ENCODE measurements at places on chromosomes 1 and 21.

DNA sequence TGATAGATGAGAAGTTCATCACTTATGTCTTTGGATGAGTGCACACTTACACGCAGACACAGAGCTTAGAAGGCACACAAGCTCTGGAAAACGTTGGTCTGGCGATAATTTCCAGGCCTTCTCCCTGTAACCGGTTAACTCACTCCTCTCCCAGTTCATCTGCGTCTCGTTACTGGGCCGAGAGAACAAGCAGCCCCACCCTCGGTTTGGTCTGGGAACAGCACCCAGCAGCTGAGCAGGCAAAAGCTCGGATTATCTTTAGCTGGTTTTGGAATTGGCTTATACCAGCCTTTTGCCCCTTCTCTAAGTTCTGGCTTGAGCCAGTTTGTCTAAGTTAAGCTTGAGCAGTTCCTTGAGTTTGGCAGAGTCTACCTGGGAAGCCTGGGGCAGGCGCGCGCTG is 27.3 kb upstream of the COL6A1 start:
- DNase-seq = no peak
- H3K27me3 ChIP-seq = peaks cover 22% of the 10 kb centered on the region
- no peaks in the 10 kb centered on the region for H3K36me3 ChIP-seq

GRCh38 chr1:210828996-210829596 is 304.9 kb downstream of the KCNH1 start:
- H3K27me3 ChIP-seq = peaks cover 4% of the 10 kb centered on the region
- DNase-seq = no peak
- H3K36me3 ChIP-seq = no peaks in the 10 kb centered on the region
- H3K27ac ChIP-seq = no peak overlapping the region
- H3K4me3 ChIP-seq = no peak overlapping the region
- H3K4me1 ChIP-seq = no peaks in the 10 kb centered on the region

DNA sequence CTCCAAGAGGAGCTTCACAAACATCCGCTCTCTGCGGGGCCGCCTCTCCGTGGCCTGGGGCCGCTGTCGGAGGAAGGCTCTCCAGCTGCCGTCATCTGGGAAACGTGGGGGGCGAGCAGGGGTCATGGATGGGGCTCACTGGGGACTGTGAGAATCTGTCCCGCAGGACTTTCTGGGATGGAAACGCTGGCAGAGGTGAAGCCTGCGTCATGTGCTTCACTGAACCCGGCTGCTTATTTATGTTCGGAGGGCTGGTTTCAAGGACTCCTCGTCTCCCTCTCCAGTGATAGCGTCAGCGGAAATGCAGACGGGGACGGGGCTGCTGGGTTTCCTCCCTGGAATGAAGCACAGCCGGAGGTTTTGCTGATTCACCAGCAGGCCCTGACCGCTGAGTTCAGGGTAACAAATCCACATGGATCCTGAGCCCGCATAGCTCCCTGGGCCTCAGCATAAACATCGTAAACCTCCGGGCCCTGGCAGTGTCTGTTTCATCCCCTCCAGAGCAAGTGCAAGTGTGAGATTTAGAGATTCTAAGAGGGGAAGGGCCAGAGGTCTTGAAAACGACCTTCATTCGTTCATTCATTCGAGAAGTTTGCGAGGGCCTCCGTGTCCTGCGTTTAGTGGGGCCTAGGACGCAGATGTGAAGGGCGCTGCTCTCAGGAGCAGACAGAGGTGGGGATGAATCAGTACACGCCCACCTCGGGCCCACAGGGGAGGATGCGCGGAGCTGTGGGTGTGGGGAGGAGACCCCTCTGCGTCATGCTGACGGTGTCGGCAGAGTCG is 7.0 kb upstream of the POFUT2 start:
- peaks cover 15% of the 10 kb centered on the region for H3K4me1 ChIP-seq
- H3K27ac ChIP-seq = no peak overlapping the region
- H3K27me3 ChIP-seq = no peaks in the 10 kb centered on the region
- no peaks in the 10 kb centered on the region for H3K36me3 ChIP-seq

- peaks cover 53% of the 10 kb centered on the region for H3K36me3 ChIP-seq
- no peak overlapping the region for H3K4me3 ChIP-seq
- DNase-seq = no peak
- no peak overlapping the region for H3K27ac ChIP-seq
- no peaks in the 10 kb centered on the region for H3K4me1 ChIP-seq
Measured at GRCh38 chr1:202329891-202330290, 11.8 kb downstream of the UBE2T start.

DNA sequence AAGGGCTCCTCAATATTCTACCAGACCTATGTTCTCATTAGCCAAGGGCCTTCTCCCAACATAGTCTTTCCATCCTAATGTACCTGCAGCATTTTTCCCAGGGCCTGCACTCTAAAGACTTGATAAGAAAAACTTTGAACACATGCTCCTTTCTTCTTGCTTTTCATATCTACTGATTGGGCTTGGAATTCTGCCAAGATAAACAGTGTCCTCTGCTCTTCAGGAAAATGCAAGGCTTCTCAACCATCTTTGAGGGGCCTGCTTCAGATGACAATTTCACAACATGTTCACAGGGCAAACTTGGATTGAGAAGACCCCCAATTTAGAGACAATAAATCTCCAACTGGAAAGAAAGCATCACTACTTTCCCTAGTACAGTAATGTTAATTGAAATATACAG is 25.8 kb upstream of the PPT1 start:
- no peak for DNase-seq
- H3K36me3 ChIP-seq = no peaks in the 10 kb centered on the region
- no peak overlapping the region for H3K27ac ChIP-seq

- no peaks in the 10 kb centered on the region for H3K36me3 ChIP-seq
- DNase-seq = no peak
- H3K4me1 ChIP-seq = no peaks in the 10 kb centered on the region
- H3K27ac ChIP-seq = no peak overlapping the region
Measured at GRCh38 chr1:22913421-22914141, 59.1 kb downstream of the LACTBL1 start.

DNA sequence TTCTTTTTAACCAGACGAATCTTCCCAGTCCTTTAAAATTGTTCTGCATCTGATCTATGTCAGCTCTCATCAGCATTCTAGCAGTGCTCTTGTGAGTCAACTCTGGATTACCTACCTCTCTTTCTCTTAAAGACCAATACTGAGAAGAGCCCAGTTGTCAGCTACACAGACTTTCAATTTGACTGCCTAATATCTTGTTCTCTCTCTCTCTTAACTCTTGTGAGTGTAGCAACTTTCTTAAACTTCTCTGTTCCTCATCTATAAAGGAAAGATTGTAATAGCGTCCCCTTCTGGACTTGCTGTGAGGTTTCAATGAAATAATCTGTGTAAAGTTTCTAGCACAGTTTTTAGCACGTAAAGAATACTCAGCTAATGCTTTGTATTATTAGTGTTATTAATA is 499.3 kb upstream of the ADAMTS5 start:
- H3K4me3 ChIP-seq = no peak overlapping the region
- no peak for DNase-seq
- H3K27ac ChIP-seq = no peak overlapping the region
- H3K36me3 ChIP-seq = no peaks in the 10 kb centered on the region
- H3K27me3 ChIP-seq = no peaks in the 10 kb centered on the region

DNA sequence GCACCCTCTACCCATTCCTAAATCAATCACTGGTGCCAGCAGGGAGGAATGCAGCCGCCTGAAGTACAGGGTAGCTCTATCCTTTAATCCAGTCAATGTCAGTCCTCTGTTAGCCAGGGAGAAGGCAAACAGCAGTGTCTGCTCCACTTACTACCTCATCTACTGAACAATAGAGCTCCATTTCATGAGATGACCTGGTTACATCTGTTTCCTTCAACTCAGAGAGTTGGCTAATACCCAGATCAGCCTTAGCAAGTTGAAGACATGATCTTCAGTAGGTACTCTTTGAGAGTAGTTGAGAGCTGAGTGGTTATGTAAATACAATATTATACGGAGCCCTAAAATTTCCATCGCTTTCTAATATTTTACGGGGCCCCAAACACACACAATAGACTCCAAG is 46.1 kb upstream of the CD34 start:
- peaks cover 3% of the 10 kb centered on the region for H3K4me1 ChIP-seq
- no peaks in the 10 kb centered on the region for H3K36me3 ChIP-seq
- DNase-seq = no peak
- H3K27ac ChIP-seq = no peak overlapping the region
- H3K4me3 ChIP-seq = no peak overlapping the region
- H3K27me3 ChIP-seq = peaks cover 67% of the 10 kb centered on the region

- peaks cover 5% of the 10 kb centered on the region for H3K4me1 ChIP-seq
- H3K27ac ChIP-seq = no peak overlapping the region
- DNase-seq = no peak
- no peaks in the 10 kb centered on the region for H3K27me3 ChIP-seq
Measured at GRCh38 chr1:17795836-17796645, 40.9 kb downstream of the ACTL8 start.

DNA sequence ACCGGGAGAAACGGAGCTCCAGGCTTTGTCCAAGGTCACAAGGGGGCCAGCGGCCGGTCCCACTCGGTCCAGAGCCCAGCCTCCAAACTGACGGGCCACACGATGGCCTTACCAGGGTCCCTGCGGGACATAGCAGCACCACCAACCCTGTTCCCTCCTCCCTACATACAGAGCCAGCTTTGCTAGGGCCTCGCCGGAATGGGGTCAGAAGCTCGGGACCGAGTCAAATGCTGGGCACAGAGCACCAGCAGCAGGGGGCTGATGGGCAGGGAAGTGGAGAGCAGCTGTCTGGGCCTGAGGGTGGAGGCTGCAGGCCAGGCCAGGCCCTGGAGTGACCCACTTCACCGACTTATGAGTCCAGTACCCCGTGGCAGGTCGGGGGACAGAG is 14.9 kb upstream of the TTC39A start:
- peaks cover 9% of the 10 kb centered on the region for H3K4me1 ChIP-seq
- H3K27ac ChIP-seq = no peak overlapping the region
- H3K36me3 ChIP-seq = no peaks in the 10 kb centered on the region
- H3K4me3 ChIP-seq = no peak overlapping the region
- peaks cover 31% of the 10 kb centered on the region for H3K27me3 ChIP-seq

- H3K4me1 ChIP-seq = no peaks in the 10 kb centered on the region
- DNase-seq = no peak
- H3K27me3 ChIP-seq = no peaks in the 10 kb centered on the region
- no peak overlapping the region for H3K27ac ChIP-seq
Measured at GRCh38 chr1:220928725-220929300, 49.6 kb downstream of the HLX start.

- peaks cover 17% of the 10 kb centered on the region for H3K4me1 ChIP-seq
- H3K36me3 ChIP-seq = no peaks in the 10 kb centered on the region
- no peak for DNase-seq
- no peak overlapping the region for H3K4me3 ChIP-seq
- H3K27ac ChIP-seq = no peak overlapping the region
Measured at GRCh38 chr21:45304945-45305344, 17.2 kb upstream of the POFUT2 start.

DNA sequence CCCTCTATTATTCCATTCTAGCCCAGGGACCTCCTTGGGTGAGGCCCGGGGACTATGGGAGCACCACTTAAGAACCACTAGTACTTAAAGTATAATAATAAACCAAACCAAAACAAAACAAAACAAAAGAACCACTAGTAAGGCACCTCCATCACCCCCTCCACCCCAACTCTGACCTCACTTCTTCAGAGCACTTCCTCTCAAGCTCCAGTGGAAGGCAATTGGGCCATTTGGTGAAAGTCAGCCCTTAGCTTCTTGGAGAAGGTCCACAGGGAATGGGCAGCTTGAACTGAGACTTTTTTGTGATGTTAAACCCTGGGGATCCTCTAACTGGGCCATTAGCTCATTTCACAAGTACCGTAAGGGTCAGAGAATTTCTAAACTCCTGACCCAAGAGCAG is 237.3 kb downstream of the RHOU start:
- H3K4me1 ChIP-seq = no peaks in the 10 kb centered on the region
- H3K27me3 ChIP-seq = no peaks in the 10 kb centered on the region
- no peak for DNase-seq

GRCh38 chr1:231053493-231054162 is 13.6 kb upstream of the FAM89A start:
- peaks cover 11% of the 10 kb centered on the region for H3K27me3 ChIP-seq
- H3K36me3 ChIP-seq = no peaks in the 10 kb centered on the region
- peak; percentile 25 for DNase-seq
- peaks cover 18% of the 10 kb centered on the region for H3K4me1 ChIP-seq
- peak overlapping the region; percentile 34 for H3K4me3 ChIP-seq

- H3K4me1 ChIP-seq = no peaks in the 10 kb centered on the region
- no peaks in the 10 kb centered on the region for H3K36me3 ChIP-seq
- H3K4me3 ChIP-seq = no peak overlapping the region
- no peak overlapping the region for H3K27ac ChIP-seq
- no peak for DNase-seq
Measured at GRCh38 chr21:29571949-29572348, 273.2 kb downstream of the BACH1 start.

- no peak overlapping the region for H3K4me3 ChIP-seq
- H3K4me1 ChIP-seq = peaks cover 27% of the 10 kb centered on the region
- DNase-seq = no peak
- H3K36me3 ChIP-seq = peaks cover 69% of the 10 kb centered on the region
- peak overlapping the region; percentile 12 for H3K27ac ChIP-seq
Measured at GRCh38 chr1:36301220-36301619, 4.9 kb upstream of the SH3D21 start.

All from activated CD4-positive, alpha-beta memory T cell treated with anti-CD3 and anti-CD28 coated beads, Interleukin-2, amount 10 ng/mL, durations not matched to agents 7 days and 5 days (primary cell).